Neuronal stem cell (in vitro differentiated cells): ENCODE measurements at places on chromosomes 13 and 19.

DNA sequence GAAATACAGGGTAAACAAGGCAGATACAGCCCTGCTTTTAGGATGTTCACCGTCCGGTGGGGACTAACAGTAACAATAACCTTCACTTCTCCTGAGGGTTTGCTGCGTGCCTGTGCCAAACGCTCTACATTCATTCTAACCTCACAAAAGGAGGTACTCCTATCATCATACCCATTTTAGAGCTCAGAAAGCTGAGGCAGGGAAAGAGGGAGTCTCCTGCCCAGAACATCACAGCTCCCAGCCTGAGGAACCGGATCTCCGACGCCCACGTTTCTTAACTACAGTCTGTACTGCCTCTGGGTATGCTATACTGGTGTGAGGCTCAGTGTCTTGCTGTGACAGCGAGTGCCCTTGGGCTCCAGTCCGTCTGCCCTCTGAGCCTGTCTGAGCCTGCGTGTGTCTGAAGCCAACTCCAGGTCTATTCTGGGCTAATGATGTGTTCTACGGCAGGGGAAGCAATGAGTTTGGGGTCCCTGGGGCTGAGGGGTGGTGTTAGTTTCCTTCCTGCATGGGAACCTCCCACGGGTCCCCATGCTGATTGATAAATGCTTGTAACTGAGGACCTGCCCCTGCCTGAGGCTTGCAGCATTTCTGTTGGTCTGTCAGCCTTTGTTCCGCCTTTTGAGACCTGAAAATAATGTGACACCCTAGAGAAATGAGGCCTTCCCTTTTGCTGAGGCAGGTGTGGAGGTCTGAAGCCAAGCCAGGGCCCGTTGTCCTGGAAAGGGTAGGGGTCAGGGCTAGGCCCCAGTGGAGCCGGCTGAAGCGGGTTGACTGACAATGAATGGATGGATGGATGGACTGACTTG, 4.9 kb downstream of the LIPE start:
- no peak for DNase-seq

DNA sequence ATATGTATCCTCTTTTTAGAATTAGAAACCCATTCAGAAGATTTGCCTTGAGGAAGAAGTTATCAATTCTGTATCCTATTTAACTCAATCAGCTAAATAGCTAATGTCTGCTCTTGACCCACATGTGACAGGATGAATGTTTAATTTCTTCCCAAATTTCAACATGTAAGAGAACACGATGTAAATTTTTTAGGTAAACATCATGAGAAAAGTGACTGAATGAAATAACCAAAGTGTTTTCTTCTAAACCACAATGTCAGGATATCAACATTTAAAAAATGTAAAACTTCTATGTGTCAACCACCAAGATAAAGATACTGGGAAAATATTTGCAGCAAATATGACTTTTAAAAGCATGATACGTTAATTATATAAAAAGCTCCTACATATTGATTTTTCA, 302.4 kb downstream of the DCT start:
- DNase-seq: no peak

DNA sequence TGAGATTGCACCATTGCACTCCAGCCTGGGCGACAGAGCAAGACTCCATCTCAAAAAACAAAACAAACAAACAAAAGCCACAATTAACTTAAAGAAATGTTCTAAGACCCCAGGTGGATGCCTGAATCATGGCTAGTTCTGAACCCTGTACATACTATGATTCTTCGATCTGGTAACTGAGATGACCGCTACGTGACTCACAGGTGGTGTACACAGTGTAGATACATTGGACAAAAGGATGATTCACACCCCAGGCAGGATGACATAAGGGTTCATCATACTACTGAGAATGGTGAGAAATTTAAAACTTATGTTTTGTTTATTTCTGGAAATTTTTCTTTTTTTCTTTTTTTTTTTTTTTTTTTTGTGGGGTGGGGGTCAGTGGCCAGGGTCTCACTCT, 6.5 kb downstream of the ZNF426 start:
- no peak for DNase-seq

DNA sequence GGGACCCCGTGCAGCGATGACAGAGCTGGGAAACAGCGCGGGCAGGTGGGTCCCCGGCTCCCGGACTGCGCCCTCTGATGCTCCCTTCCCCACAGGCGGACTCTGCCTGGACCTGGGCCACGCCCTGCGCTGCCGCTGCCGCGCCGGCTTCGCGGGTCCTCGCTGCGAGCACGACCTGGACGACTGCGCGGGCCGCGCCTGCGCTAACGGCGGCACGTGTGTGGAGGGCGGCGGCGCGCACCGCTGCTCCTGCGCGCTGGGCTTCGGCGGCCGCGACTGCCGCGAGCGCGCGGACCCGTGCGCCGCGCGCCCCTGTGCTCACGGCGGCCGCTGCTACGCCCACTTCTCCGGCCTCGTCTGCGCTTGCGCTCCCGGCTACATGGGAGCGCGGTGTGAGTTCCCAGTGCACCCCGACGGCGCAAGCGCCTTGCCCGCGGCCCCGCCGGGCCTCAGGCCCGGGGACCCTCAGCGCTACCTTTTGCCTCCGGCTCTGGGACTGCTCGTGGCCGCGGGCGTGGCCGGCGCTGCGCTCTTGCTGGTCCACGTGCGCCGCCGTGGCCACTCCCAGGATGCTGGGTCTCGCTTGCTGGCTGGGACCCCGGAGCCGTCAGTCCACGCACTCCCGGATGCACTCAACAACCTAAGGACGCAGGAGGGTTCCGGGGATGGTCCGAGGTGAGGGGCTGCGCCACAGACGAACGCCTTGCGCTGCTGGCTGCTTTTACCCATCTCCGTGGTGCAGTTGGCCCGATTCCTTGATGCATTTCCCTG, 7.8 kb upstream of the SELENOV start:
- peak; percentile 71 for DNase-seq

DNA sequence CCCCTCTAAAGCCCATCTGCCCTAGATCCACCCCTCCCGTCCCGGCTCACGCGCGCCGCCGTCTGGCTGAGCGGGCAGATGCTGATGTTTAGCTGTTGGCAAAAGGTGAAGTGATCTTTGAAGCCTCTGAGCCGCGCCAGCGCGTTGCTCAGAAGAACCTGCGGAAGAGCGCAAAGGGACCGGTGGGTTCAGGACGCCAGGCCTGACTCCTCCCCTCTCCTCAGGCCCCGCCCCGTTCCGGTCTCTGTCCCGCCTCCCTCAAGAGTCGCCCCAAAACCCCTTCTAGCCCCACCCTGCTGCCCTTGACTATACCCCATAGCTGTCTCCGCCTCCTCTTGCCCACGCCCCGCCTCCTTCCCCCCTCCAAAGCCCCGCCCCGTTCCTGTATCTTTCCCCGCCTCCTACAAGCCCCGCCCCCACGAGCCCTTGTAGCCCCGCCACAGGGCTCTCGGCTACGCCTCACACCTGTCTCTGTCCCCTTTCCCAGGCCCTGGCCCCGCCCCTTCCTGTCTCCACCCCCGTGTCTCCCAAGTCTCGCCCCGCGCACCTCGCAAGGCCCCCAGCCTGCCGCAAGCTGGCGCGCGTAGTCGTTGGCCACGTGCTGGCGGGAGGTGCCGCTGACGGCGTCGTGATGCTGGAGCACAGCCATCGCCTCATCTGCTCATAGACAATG, 9.5 kb downstream of the MAN2B1 start:
- no peak for DNase-seq

- no peak for DNase-seq
These were observed at the start of gene PPP1R13L for GRCh38 chr19:45404557-45405434. Gene PPP1R13L, minus strand, starts transcription at chr19:45405069. Its CDS starts 6,751 bp downstream, at chr19:45398318.
